ENCODE measurements at places on chromosomes 3 and 15.
A peak's percentile ranks its signal among the peaks of the same experiment; 100 is the strongest.

DNA sequence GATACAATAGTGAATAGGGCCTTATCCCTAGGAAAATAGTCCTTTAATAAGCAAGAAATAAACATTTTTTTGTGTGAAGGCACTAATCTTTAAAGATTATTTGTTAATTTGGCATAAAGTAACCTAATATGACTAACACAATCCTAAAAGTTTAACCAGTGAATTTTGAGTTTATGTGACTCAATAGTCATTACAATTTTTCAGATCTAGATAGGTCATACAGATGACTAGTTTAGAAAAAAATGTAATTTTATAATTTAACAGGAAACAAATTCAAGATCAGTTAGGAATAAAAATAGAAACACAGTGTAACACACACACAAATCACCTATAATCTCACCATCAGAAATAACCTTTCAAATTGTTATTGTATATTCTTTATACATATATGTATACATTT is 620.7 kb upstream of the ALCAM start:
- DNase-seq, result no peak

GRCh38 chr3:192564611-192565010 is 162.7 kb downstream of the FGF12 start:
- no peak for DNase-seq

DNA sequence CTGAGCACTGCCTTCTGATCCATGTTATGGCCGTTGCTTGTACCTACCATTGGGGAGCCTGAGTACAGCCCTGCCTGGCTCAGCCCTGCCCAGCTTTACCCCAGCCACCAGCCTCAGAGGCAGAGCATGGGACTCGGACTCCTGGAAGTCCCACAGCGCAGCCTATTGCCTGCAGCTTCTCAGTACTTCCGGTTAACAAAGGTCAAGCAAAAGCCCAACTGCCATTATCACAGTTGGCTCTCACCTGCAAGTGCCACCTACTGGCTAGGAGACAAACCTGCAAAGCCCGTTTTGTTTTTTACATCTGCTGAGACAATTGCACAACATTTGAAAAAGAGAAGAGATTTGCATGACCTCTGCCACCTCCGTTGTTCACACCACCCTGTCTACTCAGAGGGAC is 1081.7 kb downstream of the NAALADL2 start:
- peak; percentile 9 for DNase-seq

GRCh38 chr3:127831723-127832172 is 9.4 kb upstream of the MGLL start:
- no peak for DNase-seq

DNA sequence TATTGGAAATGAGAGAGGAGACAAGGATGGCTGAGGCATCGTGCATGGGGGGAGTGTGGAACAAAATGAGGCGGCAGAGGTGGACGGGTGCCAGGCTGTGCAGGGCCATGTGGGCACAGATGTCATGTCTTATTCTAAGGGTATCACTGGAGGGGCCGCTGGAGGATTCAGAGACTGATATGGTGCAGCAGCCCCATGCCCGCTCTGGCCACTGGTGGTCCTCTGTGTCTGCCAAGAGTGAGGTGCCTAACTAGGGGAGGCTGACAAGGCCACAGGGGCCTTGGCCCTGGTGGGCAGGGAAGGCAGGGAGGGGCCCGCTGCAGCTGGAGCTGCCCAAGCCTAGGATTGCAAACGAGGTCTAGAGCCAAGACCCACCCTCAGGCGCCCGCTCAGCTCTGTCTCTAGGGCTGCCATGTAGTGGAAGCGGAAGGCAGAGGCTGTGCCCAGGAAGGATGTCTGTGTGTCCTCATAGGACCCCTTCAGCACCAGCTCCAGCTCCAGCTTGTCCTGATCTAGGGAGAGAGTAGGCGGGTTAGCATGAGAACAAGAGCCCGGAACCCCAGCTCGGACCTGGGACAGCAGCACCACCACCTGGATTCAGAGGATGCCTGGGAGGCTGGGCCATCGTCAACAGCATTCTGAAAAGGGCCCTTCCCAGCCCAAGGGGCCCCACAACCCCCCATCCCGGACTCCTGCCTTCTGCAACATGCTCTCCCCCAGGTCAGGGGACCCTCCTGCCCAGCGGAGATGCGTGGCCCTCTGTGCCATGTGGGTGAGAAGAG is 11.3 kb downstream of the PLA2G4D start:
- DNase-seq, result no peak
